ENCODE measurements at places on chromosomes 6 and 20.

GRCh38 chr6:43150051-43150751, 20.9 kb upstream of the SRF start:
- DNase-seq, result no peak

- DNase-seq, result no peak
These were observed 2.1 kb upstream of the CDKN1A start for GRCh38 chr6:36676141-36677058.

DNA sequence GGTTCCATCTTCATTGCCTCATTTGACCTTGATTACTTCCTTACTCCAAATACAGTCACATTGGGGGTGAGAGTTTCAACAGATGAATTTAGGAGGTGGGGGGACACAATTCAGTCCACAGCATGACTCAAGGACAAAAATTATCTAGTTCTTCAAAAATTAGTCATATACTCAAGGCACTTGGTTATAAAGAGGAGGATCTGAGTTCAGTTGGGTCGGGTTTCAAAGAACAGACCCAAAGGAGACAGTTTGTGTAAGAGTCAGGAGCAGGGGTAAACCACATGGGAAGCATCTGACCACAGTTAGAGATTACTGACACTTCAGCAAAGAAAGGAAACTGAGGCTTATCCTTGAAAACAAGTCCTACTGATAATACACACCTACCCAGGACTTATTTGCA, 138.0 kb downstream of the TBC1D7 start:
- DNase-seq, result no peak

- no peak for DNase-seq
These were observed 28.7 kb upstream of the FAM83B start for GRCh38 chr6:54817834-54818233.

DNA sequence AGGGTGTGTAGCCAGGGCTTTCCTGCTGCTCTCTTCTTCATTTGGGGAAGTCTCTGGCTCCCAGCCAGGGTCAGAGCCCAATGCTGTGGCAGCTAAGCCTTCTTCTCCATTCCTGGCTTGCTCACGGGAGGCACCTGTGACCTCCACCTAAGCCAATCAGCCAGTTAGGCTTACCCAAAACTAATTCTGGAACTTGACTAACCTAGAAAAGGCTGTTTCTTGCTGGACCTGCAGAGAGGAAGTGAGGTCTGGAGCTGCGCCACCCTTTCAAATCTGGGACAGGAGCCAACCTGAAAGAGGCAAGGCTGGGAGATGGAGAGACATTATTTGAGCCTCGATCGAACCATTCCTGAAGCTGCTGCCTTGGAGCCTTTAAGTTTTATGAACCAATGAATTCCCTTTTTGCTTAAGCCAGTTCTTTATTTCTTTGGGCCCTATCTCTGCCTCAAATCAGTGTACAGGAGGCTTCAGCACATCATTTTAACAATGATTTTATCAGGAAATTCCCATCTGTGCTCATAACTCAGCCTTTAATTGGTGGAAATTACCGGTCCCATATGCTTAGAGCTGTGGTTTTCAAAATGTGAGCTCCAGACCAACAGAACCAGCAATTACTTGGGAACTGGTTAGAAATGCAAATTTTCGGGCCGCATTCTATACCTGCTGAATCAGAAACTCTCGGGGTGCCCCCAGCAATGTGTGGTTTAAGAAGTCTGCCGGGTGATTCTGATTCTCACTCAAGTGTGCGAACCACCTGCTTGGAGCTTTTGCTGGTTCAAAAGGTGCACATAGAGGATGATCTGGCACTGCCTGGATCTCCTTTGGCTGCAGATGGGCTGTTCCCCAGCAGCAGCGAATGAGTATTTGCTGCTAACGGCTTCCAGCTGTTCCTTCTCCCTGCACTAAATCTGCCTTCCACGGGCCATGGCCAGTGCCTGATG, 97.4 kb upstream of the RNF24 start:
- DNase-seq, result no peak

DNA sequence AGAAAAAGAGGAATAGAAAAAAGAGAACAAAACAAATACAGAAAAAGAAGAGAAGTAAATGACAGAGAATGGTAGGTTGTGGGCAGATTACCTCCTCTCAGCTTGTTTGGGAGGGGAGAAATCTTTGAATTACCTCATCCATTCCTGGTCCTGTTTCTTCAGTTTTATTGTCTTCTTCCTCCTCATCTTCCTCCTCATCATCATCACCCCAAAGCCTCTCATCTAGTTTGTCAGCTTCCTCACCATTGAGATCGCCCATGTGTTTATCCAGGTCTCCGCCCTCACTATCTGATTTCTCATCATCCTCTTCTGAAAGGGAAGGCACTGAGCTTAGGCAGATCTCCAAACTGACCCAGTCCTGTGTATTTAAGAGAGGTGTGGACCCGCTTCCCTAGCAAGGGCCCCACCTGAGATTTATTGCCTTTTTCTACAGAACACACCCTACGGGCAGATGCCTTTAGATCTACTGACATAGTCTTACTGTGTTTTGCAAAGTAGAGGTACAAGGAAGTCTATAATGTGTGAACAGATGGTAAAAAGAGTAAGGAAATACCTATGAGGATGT, 24.2 kb upstream of the LYRM2 start:
- DNase-seq, result no peak

Measured in A549 (cell line).